ENCODE measurements at places on chromosomes 11 and 22.

DNA sequence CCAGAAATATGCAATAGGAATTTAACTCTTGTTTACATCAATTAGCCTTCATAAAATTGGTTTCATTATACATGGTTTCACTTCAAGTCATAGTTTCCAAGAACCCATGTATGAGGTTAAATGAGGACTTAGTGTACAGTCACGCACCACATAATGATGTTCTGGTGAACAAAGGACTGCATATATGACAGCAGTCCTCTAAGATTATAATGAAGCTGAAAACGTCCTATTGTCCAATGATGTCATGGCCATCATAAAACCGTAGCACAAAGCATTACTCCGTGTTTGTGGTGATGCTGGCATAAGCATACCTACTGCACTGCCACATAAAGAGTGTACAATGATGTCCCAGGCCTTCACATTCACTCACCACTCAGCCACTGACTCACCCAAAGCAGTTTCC, 31.1 kb downstream of the SMCO4 start:
- DNase-seq = no peak

- no peak for DNase-seq
Observed at GRCh38 chr11:92751594-92751993, 217.9 kb upstream of the MTNR1B start.

DNA sequence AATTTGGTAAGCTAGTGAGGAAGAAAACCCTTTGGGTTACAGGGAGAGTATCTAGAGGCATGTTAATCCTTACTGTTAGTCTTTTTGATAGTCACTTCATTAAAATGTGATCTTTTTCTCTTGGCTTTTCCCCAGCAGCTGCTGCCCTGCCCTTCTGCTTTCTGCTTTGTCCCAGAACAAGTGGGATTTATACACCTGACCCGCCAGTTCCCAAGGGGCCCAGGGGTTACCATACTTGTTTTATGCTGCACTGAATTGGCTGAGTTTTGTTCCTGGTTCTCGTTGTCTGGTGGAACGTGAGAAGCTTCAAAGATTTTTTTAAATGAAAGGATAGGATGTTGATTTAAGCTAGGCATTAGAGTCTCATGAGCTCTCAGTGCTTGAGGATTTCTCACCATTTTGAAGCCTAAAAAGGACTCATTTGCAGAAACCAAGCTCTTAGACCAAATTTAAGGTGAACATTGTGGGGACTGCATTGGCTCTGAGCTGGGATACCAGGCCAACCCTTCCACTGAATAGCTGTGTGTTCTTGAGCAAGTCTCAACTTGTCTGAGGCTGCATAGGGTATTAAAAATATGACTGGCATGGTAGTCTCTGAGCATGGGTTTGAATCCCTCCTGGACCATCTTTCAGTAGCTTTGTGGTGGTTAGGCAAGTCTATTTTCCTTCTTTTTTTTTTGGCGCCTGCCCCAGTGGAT, 6.6 kb downstream of the LIMK2 start:
- DNase-seq = no peak

- no peak for DNase-seq
Observed at GRCh38 chr11:65585396-65586246, 9.8 kb downstream of the EHBP1L1 start.

GRCh38 chr11:10824888-10825287, 16.2 kb upstream of the EIF4G2 start:
- no peak for DNase-seq

DNA sequence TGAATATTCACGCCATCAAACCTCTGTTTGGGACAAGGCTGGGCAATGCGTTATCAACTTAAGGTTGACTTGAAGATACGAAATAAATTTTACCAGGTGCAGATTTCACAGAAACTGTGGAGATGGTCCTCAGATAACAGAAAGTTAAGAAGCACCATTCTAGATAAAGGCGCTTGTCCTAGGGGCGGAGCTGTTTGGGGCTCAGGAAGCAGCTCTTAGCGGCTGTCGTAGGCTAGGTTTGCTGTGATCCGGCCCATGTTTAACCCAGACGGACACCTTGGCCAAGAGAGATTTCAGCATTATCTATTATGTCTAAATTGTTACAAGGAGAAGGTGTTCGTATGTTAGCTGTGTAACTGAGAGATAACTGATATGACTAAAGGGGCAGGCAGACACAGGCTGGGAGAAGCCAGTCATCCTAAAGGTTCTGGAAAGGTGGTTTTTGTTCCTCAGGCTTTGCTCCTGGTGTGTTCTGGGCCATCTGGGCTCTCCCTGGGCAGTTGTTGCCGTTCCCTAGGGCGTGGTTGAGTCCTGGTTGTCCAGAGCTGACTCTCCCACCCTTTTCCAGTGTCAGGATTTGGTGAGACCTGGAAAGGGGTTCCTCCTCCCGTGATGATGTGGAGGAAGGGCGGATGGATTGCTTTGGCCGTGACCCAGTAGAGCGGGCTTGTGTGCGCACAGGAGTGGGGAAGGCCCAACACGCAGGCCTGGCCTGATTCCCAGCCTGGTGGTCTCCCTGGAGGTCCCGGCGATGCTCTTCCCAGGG, 25.8 kb downstream of the TPCN2 start:
- DNase-seq = no peak

DNA sequence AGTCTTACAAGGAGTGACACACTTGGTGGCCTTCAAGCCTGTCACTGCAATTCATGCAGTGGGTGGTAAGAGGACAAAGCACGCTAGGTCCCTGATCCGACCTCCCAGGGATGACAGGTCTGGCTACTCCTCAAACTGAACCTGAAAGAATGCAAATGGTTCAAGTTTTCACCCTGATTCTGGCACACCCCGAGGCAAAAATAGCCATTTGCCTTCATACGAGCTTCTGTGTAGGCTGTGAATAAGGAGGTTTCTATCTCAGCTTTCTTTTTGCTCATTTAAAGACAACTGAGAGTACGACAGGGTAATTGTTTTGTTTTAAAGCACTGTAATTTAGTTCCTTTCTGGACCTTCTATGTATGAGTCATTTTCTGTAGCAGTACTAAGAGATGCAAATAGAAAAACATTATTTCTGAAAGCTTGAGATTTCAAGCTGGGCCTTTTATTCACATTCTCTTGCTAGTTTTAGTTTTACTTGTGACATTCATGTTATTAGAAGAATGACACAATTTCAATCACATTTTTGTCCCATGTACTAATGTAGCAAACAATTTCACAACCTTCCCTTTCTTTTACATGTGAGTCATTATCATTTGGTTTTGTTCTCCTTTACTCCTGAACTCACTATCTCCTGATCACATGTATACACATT, 56.6 kb upstream of the FDX1 start:
- no peak for DNase-seq

GRCh38 chr22:22243033-22243680, 1.4 kb upstream of the VPREB1 start:
- no peak for DNase-seq

DNA sequence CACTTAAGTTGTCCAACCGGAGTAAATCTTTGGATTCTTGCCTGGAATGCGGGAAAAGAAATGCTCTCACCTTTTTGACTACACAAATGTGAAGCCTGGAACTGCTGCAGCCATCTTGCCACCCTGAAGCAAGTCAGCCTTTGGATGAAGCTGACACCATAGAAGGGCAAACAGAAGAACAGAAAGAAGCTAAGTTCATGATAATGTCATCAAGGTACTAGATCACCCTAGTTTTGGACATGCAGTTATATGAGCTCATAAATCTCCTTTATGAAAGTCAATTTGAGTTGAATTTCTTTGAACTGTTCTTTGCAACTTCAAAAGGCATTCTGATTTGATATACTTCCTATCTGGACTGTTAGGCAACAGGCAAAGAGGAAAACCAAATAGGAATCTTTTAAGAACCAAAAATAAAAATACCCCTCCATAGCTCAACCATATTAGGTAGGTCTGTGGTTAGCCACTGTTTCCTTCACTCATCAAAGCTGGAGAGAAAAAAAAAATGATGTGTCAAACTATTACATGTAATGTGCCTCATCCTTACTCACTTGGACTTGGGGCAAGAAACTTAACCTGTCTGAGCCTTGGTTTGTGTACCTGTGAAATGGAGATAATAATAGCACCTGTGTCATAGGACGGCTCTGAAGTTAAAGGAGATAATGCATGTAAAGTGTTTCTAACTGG, 91.9 kb downstream of the WT1 start:
- no peak for DNase-seq

DNA sequence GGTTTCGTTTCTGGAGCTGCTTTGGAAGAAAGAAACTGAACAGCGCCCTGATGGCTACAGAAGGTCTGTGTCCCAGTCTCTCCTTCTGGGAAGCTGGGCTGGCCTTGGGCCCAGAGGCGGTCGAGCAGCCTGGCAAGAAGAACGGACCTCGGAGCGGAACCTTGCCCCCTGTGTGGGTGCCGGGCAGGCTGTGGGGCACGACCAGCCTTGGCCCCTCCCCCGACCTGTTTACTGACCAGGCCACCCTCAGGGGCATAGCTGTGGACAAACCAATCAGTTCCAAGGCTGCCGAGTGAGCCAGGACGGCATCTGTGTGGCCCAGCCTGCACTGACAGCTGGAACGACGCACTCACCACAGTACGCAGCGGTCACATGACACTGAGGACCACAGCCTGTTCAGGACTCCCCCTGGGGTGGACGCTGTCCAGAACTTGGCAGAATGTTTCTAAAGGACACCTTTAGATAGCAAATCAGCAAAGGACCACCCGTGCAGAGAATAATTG, 7.2 kb downstream of the PIM3 start:
- DNase-seq = no peak

DNA sequence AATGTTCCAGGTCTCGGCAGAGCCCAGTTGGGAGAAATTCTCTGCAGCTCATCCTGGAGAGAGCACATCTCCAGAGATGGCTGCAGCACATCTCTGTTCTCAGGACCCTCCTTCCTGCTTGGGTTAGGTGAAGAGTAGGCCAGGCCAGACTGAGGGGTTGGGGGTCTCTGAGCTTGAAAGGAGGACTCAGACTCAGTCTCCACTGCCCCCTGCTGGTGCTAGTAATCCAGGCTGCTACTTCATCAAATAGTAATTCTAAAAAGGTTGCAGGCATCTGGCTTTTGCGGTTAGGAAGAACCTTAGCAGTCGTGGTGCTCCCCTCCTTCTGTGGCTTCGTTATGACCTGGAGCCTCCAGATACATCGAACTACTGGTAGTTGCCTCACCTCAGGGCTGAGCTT, 9.7 kb downstream of the TUB start:
- DNase-seq = no peak

Data from activated B cell treated with CpG ODN at 0.5 μM for 24 hours (primary cell).